Effector CD8-positive, alpha-beta T cell (primary cell): ENCODE measurements at places on chromosomes 2 and 18.
A peak's percentile ranks its signal among the peaks of the same experiment; 100 is the strongest.

- no peak for DNase-seq
These were observed 174.4 kb downstream of the TMEM18 start for GRCh38 chr2:502831-503230.

DNA sequence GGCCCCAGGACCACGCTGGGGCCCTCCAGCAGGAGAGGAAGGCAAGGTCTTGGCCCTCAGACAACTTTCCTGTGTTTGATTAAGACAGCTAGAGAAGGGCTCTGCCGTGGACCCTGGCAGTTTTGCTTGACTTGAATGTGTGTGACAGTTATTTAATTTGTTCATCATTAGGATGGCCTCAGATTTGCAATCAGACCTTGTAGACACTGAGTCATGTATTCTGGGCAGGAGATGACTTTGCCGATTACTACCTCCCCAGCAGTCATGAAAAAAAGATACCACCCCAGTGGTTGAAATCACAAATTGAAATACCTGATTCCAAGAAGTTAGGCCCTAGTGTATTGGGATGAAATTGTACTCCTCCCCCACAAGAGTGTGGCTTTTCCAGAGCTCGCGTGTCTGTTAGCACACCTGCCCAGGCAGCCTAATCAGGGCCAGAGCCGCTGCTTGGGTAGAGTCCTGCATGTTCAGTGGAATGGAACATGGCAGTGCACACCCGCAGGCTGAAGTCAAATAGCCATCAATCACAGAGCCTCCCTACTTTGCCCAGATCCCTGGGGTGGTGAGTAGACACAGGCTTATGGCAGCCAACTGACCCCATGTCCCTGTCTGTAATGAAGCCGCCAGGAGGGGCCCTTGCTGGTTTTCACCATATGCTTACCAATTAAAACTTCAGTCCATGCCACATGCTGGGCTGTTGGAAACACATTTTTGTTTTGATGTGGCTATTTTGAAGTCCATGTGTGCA is 122.5 kb downstream of the TPGS2 start:
- no peak for DNase-seq

GRCh38 chr2:159225025-159226016 is 61.2 kb downstream of the WDSUB1 start:
- DNase-seq = no peak

DNA sequence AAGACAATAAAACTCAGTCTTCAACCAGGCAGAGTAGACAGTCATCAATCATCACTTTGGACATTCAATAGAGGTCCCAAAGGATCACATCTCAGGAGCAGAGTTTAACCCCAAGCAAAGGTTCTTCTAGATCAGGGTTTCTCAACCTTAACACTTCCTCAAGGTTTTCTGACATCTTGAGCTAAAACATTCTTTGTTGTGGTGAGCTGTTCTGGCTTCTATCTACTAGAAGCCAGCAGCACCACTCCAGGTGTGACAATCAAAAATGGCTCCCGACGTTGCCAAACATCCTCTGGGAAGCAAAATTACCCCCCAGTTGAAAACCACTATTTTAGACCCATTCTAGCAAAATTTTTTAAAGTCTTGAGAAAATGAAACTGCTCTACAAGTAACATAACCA is 22.0 kb downstream of the RTTN start:
- no peak for DNase-seq

- no peak for DNase-seq
These were observed 97.0 kb upstream of the REG3G start for GRCh38 chr2:78928502-78928901.

GRCh38 chr2:191636235-191636543 is 41.7 kb upstream of the NABP1 start:
- no peak for DNase-seq

GRCh38 chr2:206456078-206456754 is 12.9 kb downstream of the ADAM23 start:
- DNase-seq = no peak

DNA sequence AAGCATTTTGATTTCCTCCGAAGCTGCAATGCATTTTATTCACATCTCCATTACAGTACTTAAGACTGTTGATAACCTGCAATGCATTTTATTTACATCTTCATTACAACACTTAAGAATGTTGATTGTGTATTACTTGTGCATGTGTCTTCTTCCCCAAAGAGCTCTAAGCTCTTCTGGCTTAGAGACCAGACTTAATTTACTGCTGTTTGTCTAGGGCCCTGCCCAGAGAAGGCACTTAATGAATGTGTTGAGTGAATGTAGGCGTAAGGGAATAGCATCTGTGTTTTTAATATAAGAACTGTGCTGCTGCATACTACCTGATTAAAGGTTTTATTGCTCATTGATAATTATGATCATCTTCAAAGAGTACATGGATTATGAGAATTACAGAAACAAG is 295.6 kb downstream of the ZNF385B start:
- DNase-seq = no peak

DNA sequence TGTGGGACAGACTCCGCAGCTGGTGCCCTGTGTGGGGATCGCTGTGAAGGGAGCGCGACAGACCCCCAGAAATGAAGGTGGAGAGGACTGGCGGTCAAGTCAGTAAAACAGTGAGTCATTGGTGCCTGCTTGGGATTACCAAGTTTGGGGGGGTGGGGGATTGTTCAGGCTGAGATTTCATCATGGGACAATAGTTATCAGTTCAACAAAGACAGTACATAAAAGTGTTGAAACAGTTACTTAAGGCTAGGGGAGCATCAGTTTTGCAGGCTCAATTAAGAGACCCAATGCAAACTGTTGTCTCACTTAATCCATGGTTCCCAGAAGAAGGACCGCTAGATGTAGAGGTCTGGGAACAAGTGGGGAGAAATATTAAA is 42.4 kb upstream of the PDK1 start:
- DNase-seq = no peak

GRCh38 chr2:234091883-234092282 is 41.4 kb downstream of the SPP2 start:
- DNase-seq = no peak

DNA sequence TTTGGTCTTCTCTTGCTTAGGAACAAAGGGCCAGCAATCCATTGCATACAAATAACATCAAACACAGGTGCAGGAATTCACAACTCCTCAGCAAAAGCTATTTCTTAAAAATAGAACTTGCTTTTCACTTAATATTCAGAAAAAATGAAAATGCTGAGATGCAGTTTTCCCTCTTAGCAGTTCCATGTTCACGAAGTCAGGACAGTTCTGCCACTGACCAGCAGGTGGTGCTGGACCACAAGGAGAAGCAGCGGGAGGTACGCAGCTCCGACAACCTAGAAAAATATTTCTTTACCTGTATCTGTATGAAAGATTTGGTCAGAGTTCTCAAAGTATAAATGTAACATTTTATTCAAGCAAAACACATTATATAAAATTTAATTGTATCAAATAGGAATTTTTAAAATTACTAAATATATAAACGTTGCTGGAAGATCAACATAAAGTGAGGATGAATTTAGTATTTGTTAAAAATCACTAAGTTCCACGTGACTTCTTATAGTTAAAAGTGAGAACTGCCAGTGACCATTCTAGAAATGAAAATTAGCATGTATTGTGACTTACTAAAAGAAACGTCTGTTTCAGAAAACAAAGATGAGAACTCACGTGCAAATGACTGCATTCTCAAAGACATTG is 48.8 kb downstream of the ADNP2 start:
- peak; percentile 62 for DNase-seq

DNA sequence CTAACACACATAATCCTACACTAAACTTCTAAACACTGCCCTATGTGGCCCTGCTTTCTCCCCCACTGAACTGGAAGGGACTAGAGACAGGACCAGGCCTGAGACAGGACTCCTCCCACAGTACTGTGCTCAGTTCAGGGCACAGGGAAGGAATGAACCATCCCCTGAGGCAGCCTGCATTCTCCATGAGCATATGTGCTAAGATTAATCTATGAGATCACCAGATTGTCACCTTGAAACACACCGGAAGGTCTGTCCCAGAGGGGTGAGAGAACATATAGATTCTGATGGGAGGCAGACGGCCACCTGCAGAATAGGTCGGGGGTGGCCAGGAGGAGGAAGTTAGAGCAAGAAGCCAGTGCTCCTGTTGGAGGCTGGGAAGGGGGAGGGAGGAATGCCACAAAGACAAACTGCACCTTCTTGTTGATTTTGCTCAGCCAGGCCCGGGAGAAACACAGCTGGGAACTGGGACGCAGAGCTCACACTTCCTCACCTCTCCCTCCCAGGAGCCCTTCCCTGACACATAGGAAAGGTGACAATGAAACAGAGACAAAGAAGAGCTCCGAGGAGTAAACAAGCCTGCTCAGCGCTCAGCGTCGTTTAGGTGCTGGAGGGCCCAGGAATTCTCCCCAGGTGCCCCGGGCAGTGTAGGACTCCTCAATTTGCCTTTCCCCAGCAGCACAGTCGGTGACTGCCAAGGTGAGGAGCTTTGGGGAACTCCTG is 52.1 kb downstream of the ZBTB7C start:
- DNase-seq = no peak

DNA sequence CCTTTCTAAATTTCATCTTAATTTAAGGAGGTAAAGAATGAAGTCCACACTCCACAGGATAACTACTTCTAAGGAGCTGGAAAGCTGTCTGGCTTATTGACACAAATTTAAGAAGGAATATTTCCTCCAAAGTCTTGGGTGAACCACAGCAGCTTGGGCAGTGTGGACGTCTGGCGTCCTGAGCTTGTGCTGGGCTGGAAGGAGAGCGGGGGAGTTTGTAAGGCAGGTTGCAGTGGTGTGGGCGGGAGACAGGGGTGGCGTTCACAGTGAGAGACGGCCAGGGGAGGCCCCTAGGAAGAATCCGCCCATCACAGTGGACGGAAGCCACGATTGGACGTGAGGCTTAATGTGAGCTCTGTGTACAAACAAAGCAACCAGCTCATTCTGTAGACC is 25.7 kb downstream of the ADI1 start:
- no peak for DNase-seq
